Activated naive CD4-positive, alpha-beta T cell treated with Interleukin-2 at 50 U/mL for 16 hours (primary cell): ENCODE measurements at places on chromosomes 7 and 10.

DNA sequence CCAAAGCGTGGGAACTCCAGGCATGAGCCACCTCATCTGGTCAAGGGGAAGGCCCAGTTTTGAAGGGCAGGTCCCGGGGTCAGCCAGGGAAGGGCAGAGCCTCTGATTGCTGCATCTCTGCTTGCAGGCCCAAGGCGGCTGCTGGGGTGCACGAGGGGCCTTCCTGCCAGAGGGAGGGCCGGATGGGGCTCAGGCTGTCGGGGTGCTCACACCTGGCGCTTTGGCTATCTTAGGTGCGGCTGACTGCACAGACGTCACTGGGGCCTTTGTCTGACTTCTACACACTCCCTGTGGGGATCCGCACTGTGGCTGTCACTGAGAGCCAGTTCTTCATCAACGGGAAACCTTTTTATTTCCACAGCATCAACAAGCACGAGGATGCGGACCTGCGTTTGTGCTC, 68.7 kb downstream of the ZNF727 start:
- DNase-seq: no peak

DNA sequence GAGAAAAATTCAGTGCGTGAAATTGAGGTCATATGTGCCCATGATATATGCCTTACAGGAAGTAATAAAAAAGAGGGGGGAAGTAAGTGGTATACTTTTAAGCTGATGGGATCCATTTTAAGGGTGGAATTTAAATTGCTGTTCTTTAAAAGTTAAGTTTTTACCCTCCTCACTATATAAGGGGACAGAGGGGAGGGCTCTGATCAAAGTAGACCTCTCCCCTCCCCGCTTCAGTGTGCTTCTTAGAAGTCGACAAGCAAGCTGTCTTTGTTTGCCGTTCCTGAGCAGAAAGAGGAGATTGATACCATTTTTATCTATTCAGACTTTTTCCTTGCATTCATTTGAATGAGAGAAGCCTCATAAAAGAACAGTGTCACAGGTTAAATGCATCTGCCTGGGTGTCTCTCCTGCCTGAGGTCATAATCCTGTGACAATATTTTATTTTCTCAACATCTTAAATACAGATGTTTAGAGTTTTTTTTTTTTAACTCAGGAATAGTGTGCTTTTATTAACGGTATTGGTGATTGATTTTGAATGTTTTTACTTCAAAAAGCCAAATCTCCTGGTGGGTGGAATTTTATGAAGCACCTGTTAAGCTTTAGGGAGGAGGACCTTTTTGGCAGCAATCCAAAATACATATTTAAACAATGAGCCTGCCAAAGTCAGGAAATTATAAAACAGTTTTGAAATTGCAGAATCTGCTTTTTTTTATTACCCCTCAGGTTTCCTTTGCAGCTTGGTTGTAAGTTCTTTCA, 141.7 kb downstream of the KAT6B start:
- DNase-seq: no peak

DNA sequence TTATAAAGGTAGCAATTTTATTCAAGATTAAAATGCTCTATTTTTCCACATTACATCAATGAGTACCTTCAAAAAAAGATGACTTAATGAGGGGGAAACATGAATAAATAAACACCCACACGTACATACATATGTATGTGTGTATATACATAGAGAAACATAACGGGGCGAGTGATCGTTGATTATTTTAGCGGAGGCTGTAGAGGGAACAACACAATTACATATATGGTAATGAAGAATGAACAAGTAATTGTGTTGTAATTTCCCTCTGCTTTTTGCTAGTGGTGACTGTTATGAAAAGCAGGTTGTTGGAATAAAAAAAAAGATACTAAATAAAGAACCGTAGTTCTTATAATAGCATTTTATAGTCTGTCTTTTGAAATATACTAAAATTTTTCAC, 63.2 kb downstream of the CACNB2 start:
- no peak for DNase-seq

- DNase-seq: no peak
These were observed 70.2 kb downstream of the AHCYL2 start for GRCh38 chr7:129295015-129295423.

- no peak for DNase-seq
These were observed 11.8 kb upstream of the MIOS start for GRCh38 chr7:7554649-7555575.

DNA sequence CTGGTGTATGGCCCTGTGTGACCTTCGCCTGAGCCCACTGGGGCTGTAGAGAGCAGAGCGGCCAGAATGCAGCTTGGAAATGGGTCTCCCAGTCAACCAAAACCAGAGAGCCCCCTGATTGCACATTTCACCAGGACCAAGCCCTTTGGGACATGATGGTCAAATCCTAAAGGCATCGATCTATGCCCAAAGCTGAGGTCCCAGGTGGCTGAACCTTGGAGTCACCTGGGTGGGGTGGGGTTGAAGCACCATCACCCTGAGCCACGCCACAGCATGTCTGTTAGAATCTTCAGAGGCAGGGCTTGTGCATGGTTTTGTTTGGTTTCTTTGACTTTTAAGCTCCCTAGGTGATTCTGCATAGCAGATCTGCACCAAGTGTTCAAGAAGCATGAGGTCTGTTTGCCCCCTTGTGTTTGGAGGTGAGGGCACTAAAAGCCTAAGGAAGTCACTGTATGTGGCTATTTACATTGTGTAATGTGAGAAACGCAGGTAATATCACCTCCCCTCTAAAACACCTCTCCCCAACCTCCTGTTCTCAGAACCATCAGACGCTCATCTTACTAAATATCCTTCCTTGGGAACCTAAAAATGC, 9.6 kb downstream of the PKD1L1 start:
- DNase-seq: no peak

- no peak for DNase-seq
These were observed 50.8 kb upstream of the PDZD8 start for GRCh38 chr10:117425974-117426566.

DNA sequence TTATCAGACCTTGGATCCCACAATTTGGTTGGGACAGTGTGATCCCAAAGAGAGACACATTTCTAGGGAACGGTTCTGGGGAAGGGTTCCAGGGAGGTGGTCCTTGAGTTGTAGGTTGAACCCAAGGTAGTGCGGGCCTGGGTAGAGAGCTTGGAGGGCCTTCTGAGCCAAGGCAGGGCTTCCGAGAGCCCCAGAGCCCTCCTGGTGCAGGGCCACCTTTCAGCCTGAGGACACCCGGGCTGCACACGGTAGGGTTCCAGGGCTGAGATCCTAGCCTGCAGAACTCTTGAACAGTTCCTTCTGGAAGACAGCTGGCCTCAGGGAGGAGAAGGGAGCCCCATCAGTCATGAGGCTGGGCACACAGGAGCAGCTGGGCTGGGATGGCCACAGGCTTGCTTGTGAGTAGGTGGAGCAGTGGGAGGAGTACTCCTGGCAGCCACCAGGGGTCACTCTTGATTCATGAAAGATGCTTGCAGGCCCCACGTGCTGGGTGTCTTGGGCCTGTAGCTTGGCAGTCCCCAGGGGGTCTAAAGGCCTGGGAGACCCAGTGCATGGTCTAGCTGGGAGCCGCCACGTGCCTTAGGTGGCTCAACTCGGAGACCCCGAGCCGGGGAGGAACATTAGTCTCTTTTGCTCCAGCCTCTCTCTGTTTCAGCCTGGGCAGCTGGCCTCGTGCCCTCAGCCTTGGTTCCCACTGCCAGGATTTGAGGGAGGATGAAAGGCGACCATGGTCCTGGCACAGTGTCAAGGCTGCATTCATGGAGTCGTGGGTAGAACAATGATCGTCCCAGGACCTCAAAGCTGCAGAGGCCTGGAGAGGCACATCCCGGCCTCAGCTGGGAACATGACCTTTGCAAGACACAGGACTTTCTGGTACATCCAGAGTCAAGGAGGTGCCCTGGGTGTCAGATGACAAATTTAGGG, 381.6 kb downstream of the TYW1 start:
- peak; percentile 43 for DNase-seq

GRCh38 chr7:120825576-120825975, 32.4 kb downstream of the TSPAN12 start:
- no peak for DNase-seq

GRCh38 chr7:155234950-155235789, 62.5 kb upstream of the INSIG1 start:
- no peak for DNase-seq

DNA sequence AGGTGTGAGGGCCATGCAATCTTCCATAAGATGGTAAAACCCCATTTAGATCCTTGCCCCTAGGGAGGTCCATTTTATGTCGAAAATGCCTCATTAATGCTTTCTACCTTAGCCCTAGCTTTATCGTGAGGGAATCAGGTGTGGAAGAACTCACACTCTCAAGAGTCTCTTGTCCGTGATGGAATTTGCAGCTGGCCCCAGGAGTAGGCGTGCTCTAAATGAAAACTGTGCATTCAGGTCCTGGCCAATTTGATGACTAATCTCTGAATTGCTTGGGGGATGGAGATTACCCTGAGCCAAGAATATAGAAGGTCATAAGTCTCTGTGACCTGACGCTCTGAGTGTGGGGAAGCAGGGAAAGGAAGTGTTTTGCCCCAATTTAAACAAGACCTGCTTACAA, 6.6 kb downstream of the C10orf90 start:
- DNase-seq: no peak

- DNase-seq: no peak
These were observed 23.7 kb upstream of the ITGB1 start for GRCh38 chr10:32981760-32982159.

DNA sequence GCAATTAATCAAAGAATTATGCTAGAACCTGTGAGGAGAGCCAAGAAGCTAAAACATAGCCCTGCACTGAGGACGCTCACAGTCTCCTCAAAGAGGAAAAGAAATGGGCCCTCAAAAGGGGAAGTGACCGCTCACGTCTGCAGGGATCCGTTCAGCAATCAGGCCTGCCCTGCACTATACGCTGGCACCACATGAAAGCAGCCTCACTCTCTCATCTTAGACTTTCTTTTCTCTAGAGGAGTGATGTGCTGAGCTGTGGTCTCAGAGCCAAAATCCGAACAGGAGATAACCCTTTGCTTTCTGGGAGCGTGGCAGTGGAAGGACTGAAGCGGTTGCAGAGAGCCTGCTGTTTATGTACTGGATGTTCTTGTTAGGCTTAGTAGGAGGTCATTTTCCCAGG, 6.3 kb upstream of the IL2RA start:
- DNase-seq: no peak

- no peak for DNase-seq
These were observed 36.5 kb downstream of the SEMA3C start for GRCh38 chr7:80882213-80882801.

GRCh38 chr10:49747303-49747646, 14.8 kb downstream of the OGDHL start:
- no peak for DNase-seq

- no peak for DNase-seq
These were observed 1.1 kb upstream of the CNTNAP2 start for GRCh38 chr7:146115548-146115850.

DNA sequence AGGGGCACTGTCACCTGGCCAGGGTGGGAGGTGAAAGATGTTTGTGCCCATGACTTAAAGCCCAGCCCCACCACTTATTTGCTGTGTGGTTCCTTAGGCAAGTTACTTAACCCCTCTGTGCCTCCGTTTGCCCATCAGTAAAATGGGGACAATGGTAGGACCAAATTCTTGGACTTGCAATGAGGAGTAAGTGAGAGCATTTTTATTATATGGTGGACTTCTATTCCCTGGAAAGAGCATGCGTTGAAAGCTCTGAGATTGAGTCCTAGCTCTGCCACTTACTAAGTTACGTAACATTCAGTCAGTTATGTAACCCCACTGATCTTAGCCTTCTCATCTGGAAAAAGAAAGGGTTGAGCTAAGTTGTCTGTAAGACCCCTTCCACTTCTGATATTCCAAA, 18.8 kb downstream of the VSIR start:
- DNase-seq: no peak

GRCh38 chr10:13006037-13006436, 4.5 kb upstream of the CCDC3 start:
- no peak for DNase-seq

DNA sequence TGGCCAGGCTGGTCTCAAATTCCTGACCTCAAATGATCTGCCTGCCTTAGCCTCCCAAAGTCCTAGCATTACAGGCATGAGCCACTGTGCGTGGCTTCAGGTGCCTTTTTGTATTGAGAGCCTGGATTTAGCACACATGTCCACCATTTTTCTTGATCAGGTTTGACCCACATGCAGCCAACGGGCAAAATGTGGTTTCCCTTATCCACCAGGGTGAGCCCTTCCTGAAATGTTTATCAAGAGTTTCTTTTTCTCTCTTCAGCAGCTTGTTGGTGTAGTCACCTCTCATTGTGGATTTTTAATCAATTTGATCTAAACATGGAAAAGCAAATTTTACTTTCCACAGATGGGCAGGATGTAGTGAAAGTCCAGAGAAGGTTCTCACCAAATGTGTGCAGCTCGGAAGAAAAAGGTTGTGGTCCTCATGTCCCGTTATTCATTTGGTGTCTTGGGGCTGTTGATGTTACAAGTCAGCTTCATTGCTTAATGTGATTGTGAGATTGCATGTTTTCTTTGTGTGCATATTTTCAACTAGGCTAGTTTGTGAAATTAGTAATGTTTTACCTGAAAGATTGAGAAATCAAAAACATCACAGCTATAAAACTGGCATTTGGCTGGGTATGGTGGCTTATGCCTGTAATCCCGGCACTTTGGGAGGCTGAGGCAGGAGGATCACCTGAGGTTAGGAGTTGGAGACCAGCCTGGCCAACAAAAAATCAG, 28.9 kb downstream of the GUSB start:
- DNase-seq: no peak

DNA sequence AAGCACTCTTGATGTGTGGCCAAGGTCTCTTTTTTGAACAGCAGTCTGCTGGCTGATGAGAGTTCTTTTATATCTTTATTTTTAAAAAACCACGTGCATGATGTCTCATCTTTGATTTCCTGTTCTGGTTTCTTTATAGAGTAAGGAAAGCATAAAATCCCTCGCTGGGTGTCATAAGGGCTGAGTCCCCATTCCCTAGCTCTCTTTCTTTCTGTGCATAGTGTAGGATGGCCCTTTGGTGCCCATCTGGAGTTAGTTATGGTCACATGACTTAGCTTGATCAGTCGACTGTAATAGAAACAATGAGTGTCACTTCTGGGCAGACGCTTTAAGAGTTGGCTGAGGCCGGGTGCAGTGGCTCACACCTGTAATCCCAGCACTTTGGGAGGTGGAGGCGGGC, 38.5 kb downstream of the GHRHR start:
- no peak for DNase-seq

DNA sequence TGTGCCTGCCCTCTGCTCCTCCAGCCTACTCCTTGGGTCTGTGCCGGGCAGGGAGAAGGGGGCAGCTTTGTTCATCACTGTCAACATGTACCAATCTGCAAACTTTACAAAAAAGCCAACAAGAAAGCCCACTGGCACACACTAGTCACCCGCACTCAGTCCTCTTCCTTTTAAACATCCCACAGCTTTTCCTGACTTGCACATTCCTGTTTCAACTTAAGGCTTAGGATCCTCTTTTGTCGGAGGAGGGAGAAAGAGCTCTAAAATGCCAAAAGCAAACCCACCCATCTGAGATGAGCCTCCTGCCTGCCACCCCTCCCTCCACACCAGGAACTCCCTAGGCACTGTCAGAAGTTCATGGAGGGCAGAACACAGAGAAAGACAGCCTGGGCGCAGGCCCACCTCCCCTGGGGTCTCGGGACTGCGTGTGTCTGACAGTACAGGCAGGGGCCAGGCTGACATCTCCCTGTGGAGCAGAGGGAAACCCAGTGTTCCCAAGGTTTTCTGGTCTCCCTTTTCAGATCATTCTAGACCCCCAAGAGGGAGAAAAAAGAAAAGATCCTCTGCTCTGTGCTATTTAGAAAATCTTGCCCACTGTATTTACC, 5.4 kb downstream of the PDIA4 start:
- no peak for DNase-seq

GRCh38 chr10:13003004-13003403, 1.5 kb upstream of the CCDC3 start:
- no peak for DNase-seq

- no peak for DNase-seq
These were observed 28.7 kb downstream of the INSIG1 start for GRCh38 chr7:155326385-155326784.
